Hematopoietic multipotent progenitor cell treated with erythropoietin and hydrocortisone succinate and interleukin-3 and kit ligand, for 8 days (in vitro differentiated cells): ENCODE measurements at places on chromosomes 2 and 18.

GRCh38 chr2:37742286-37742685 lies 70.8 kb upstream of the CDC42EP3 start:
- no peak for DNase-seq

DNA sequence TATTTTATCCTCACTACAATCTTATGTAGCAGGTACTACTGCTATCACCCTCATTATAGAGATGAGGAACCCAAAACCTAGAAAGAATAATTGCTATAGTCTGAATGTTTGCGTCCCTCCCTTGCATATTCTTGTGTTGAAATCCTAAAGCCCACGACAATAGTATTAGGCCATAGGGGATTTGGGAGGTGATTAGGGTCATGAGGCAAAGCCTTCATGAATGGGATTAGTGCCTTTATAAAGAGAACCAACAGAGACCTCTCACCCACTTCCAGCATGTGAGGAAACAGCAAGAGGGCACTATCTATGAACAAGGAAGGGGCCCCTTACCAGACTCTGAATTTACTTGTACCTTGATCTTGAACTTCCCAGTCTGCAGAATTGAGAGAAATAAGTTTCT lies 500.3 kb upstream of the FAM98A start:
- DNase-seq = no peak

- no peak for DNase-seq
Observed at GRCh38 chr2:96499061-96499960, 5.8 kb downstream of the NEURL3 start.

- no peak for DNase-seq
Observed at GRCh38 chr2:88442473-88442872, 10.0 kb downstream of the FOXI3 start.

GRCh38 chr18:9753846-9754245 lies 45.7 kb downstream of the RAB31 start:
- no peak for DNase-seq

- no peak for DNase-seq
Observed at GRCh38 chr2:223613017-223613950, 11.1 kb upstream of the SCG2 start.

DNA sequence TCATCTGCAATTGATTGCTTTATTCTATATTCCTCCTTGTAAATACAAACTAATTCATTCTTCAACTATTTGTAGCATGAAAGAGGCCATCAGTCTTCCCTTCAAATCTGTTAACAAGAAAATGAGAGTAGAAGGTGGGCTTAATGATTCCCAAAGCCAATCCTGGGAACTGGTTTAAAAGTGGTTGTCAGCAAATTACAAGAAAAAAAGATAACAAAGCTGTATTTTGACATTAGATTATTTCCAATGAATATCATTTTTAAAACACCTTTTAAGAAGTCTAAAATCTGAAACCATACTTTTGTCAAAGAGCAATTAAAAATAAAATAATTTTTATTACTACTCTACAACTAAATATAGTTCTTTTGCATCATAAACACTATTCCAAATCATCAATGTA lies 139.2 kb downstream of the DYM start:
- DNase-seq = no peak

DNA sequence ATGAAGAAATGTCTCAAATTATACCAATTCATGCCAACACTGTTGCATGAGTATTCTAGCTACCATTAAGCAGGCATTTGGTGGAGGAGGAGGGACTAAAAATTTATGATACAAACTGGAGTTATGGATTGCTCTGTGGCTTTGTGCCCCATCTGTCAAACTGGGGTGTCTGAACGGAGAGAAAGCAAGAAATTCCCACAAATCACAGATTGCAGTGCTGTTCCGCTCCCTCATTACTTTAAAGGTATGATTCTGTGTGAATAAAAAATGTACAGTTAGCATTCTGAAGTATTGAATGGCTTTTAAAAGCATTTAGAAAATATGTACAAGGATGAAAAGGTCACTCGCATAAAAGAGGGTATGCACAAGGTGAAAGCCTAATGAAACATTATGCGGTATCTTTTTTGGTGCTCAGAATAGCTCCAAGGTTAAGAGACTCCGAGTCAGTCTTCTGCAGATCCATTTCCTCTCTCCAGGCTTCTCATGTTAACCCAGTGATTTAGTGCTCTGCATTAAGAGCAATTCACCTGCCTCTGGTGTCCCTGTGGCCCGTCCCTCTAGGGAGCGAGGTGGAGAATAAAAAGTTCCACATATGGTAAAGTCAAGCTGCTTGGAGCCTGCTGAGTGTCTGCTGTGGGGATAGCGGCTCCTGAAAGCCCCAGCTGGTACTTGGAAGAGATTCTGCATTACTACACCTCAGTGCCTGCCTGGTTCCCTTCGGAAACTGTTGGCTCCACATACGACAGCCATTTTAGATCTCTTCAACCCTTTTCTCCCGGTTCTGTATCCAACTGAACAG lies 184.2 kb downstream of the ZNF521 start:
- no peak for DNase-seq

DNA sequence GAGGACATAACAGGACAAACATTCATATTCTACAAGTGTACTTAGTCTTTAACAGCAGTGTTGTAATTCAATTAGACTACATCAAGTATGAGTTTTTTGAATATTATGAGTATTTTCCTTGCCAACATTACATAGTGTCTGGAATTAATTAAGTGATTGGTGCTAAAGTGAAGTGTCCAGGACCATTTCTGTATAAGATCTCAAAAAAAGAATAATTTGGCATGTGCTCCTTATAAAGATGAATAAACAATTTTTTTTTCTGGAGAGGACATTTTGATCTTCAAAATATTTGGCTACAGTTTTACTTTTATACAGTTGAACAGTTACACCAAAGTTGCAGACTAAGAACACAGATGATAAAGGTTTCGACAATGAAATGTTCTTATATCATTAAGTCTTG lies 15.1 kb upstream of the EPB41L3 start:
- DNase-seq = no peak

- DNase-seq = no peak
Observed at GRCh38 chr2:178844701-178845100, 37.5 kb upstream of the TTN start.
